IMR-90 (cell line): ENCODE measurements at places on chromosomes 16 and 17. TPM values are rescaled to one million over a fixed set of nuclear protein-coding genes. Genes with fewer than 3 reads are reported as not detected.

DNA sequence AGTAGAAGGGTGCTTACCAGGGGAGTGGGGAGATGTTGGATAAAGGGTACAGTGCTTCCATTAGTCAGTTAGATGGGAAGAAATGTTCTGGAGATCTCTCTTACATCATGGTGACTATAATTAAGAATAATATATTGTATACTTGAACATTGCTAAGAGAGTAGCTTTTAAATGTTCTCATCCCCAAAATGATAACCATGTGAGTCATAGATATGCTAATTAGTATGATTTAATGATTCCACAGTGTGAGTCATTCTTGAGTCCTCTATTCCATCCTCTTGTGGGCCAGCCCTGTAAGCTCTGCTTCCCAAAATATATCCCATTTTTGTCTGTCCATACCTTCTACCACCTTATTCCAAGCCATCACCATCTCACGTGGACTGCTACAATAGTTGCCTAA, 80.6 kb upstream of the CDH11 start:
- peak; percentile 79 for DNase-seq
- H3K4me3 ChIP-seq: no peak overlapping the region
- no peaks in the 10 kb centered on the region for H3K27me3 ChIP-seq
- H3K4me1 ChIP-seq: no peaks in the 10 kb centered on the region; the same call in 1 of the 2 replicates
- H3K36me3 ChIP-seq: no peaks in the 10 kb centered on the region
- H3K27ac ChIP-seq: no peak overlapping the region

GRCh38 chr17:7314719-7315569, at the start of gene GPS2:
Gene GPS2 (minus strand): TSS chr17:7315360. CDS start chr17:7315052, 308 bp downstream.
- peaks cover 7% of the 10 kb centered on the region for H3K4me1 ChIP-seq
- peak within 1 kb of the TSS; percentile 84 for H3K27ac ChIP-seq
- H3K4me3 ChIP-seq: peak within 1 kb of the TSS; percentile 78
- peak; percentile 71 for DNase-seq

DNA sequence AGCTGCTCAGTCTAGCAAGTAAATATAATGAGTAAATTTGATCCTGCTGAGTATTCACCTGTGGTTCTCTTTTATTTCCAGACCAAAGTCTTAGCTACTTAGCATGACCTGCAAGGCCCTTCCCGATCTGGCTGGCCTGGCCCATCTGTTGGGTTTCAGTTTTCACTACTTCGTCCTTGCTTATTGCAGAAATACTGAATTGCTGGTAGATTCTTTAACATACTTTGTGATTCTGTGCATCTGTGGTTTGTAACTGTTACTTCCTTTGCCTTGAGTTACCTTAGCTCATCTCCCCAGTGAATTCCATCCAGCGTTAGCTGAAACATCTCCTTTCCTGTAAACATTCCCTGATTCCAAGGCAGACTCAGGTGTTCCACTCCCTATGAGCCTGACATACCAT, 131.1 kb downstream of the PHKB start:
- H3K4me1 ChIP-seq: no peaks in the 10 kb centered on the region; the same call in 1 of the 2 replicates
- no peak overlapping the region for H3K4me3 ChIP-seq
- H3K27ac ChIP-seq: no peak overlapping the region
- H3K27me3 ChIP-seq: no peaks in the 10 kb centered on the region

The ALKBH5 gene
- polyA plus RNA-seq: 54.6 and 57.6 TPM in 2 replicates

GRCh38 chr16:85761861-85762260, 11.0 kb upstream of the C16orf74 start:
- H3K4me3 ChIP-seq: no peak overlapping the region
- no peaks in the 10 kb centered on the region; the same call in 1 of the 2 replicates for H3K27me3 ChIP-seq
- H3K4me1 ChIP-seq: peaks cover 7% of the 10 kb centered on the region
- H3K27ac ChIP-seq: no peak overlapping the region
- H3K36me3 ChIP-seq: no peaks in the 10 kb centered on the region

The MED9 gene
- 9.1 and 10.1 TPM in 2 replicates for polyA plus RNA-seq

The FAM171A2 gene
- 5.9 and 8.1 TPM in 2 replicates for polyA plus RNA-seq

The ATXN2L gene
- 50.2 and 58.8 TPM in 2 replicates for polyA plus RNA-seq

GRCh38 chr17:56809106-56809819, 24.5 kb downstream of the C17orf67 start:
- no peak overlapping the region for H3K27ac ChIP-seq
- no peaks in the 10 kb centered on the region for H3K27me3 ChIP-seq
- DNase-seq: no peak

- H3K36me3 ChIP-seq: no peaks in the 10 kb centered on the region
- DNase-seq: no peak
- no peak overlapping the region for H3K27ac ChIP-seq
- H3K27me3 ChIP-seq: no peaks in the 10 kb centered on the region
- H3K4me1 ChIP-seq: peaks cover 7% of the 10 kb centered on the region
Observed at GRCh38 chr17:43352579-43353331, 46.0 kb upstream of the ARL4D start.

GRCh38 chr17:43750153-43750552, 8.4 kb downstream of the SOST start:
- H3K4me1 ChIP-seq: peaks cover 6% of the 10 kb centered on the region
- H3K27ac ChIP-seq: no peak overlapping the region
- H3K36me3 ChIP-seq: no peaks in the 10 kb centered on the region

The OR4D1 gene
- polyA plus RNA-seq: not detected in 2 replicates

GRCh38 chr16:49158029-49158642, 123.5 kb downstream of the CBLN1 start:
- no peak overlapping the region for H3K4me3 ChIP-seq
- DNase-seq: peak; percentile 33
- H3K36me3 ChIP-seq: no peaks in the 10 kb centered on the region
- H3K27me3 ChIP-seq: no peaks in the 10 kb centered on the region
- H3K4me1 ChIP-seq: no peaks in the 10 kb centered on the region
- no peak overlapping the region for H3K27ac ChIP-seq

The PKD1 gene
- polyA plus RNA-seq: 97.3 and 118 TPM in 2 replicates

- H3K4me3 ChIP-seq: no peak overlapping the region
- no peaks in the 10 kb centered on the region for H3K4me1 ChIP-seq
- no peaks in the 10 kb centered on the region for H3K36me3 ChIP-seq
- no peak for DNase-seq
- peaks cover 82% of the 10 kb centered on the region for H3K27me3 ChIP-seq
- no peak overlapping the region for H3K27ac ChIP-seq
Observed at GRCh38 chr16:985646-986400, 4.3 kb downstream of the SOX8 start.

- H3K36me3 ChIP-seq: peaks cover 28% of the 10 kb centered on the region
- H3K27ac ChIP-seq: no peak overlapping the region
- peaks cover 18% of the 10 kb centered on the region for H3K4me1 ChIP-seq
- H3K4me3 ChIP-seq: no peak overlapping the region
- DNase-seq: no peak
Observed at GRCh38 chr17:17091856-17092756, 49.8 kb downstream of the MPRIP start.

DNA sequence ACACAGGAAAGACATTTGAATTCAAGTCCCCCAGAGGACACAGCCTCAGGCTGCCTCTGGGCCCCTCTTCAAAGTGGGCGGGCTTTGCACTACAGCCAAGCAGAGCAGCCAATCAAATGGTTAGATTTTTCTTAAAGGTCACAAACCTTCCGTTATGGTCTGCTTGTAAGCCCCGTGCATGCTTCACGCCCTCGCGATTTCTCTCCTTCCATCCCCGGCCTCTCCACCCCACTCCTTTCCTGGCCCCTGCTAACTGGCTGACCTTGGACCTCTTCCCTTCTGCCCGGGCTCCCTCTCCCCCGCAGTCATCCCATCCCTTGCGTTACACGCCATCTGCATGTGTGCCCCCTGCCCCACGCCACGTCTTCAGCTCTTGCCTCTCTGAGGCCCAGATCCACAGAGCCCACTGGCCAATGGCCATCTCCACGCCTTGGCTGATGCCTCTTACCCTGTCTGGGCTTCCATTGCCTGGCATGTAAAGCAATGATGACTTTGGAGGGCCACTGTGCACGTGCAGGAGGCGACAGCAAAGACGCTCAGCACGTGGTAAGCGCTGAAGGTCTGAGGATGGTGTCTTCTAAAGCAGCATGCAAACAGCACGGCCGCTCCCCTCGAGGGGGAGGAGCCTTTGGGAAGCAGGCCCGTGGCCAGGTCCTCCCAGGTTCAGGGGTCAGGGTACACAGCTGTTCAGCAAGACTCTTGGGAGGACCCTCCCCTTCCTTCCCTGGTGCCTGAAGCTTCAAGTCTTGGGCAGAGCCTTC, 86.8 kb downstream of the ZDHHC7 start:
- DNase-seq: no peak
- no peak overlapping the region for H3K27ac ChIP-seq
- H3K36me3 ChIP-seq: no peaks in the 10 kb centered on the region
- no peaks in the 10 kb centered on the region for H3K27me3 ChIP-seq
- H3K4me1 ChIP-seq: peaks cover 13% of the 10 kb centered on the region; the same call in 1 of the 2 replicates

DNA sequence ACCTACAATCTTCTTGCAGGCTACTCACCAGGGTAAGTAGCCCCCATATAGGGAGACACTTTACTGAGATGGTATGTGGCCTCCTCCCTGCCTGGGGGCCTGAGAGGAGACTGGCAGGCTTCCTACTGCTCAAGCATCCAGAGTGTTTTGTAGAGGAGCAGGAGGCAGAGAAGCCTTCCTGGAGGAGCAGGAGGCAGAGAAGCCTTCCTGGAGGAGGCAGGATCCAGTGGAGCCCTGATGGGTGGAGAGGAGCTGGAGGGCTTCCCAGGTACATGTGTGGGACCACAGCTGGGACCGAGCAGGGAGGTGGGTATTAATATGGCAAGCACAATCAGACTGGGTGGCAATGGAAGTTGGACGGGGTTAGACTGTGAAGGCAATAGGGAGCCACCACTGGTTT, 2.1 kb upstream of the ADGRG5 start:
- H3K27me3 ChIP-seq: peaks cover 45% of the 10 kb centered on the region
- H3K36me3 ChIP-seq: no peaks in the 10 kb centered on the region
- DNase-seq: no peak
- no peak overlapping the region for H3K27ac ChIP-seq
- peaks cover 6% of the 10 kb centered on the region; the same call in 1 of the 2 replicates for H3K4me1 ChIP-seq
- no peak overlapping the region for H3K4me3 ChIP-seq

DNA sequence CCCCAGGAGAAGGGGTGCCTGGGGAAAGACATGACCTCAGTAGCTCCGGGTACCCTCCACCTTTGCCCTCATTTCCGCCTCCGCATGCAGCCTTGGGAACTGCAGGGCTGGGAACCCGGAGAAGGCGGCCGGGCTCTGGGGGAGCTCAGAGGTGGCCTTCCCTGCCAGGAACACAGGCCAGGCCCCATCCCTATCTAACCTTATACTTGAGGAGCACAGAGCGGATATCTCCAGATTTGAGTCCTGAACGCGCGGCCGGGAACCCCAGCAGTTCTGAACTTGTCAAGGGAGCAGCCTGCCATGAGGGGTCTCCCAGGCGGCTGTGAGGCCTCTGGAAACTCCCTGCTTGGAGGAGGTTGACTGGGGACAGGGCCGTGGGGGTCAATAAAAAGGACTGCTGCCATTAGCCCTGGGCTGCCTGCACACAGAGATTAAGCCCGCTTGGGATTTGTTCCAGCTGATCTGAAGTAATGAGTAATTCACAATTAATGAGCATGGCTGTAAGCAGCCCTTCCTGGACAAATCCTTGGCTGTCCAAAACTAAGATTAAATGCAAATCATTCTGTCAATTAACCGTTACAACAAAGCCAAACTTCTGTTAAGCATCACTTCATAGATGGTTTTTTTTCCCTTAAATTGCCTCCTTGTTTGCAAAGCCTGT, 26.3 kb upstream of the METRNL start:
- DNase-seq: peak; percentile 30
- H3K4me3 ChIP-seq: no peak overlapping the region

GRCh38 chr17:51805765-51806164, 352.7 kb downstream of the CA10 start:
- no peak overlapping the region for H3K27ac ChIP-seq
- H3K27me3 ChIP-seq: no peaks in the 10 kb centered on the region
- H3K36me3 ChIP-seq: no peaks in the 10 kb centered on the region
- DNase-seq: no peak
- H3K4me3 ChIP-seq: no peak overlapping the region

GRCh38 chr16:67901734-67902133, 8.7 kb downstream of the PSKH1 start:
- no peak overlapping the region for H3K4me3 ChIP-seq
- peaks cover 11% of the 10 kb centered on the region for H3K36me3 ChIP-seq
- H3K27ac ChIP-seq: no peak overlapping the region
- DNase-seq: no peak

DNA sequence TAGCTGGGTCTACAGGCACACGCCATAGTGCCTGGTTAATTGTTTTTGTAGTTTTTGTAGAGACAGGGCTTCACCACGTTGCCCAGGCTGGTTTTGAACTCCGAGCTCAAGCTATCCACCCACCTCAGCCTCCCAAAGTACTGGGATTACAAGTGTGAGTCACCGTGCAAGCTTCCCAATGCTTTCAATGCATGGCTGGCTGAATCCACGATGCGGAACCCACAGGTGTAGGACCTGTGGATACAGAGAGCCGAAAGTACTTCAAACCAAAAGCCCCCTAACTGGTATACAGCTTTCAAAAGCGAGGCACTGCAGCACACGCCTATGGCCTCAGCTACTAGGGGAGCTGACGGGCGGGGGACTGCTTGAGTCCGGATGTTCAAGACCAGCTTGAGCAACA, 44.8 kb downstream of the METTL16 start:
- no peak overlapping the region for H3K27ac ChIP-seq
- peaks cover 2% of the 10 kb centered on the region; the same call in 1 of the 2 replicates for H3K4me1 ChIP-seq
- no peaks in the 10 kb centered on the region for H3K27me3 ChIP-seq
- no peak for DNase-seq

GRCh38 chr17:77002103-77003045, 134.2 kb downstream of the MGAT5B start:
- peaks cover 16% of the 10 kb centered on the region for H3K27me3 ChIP-seq
- H3K27ac ChIP-seq: no peak overlapping the region
- H3K36me3 ChIP-seq: no peaks in the 10 kb centered on the region
- no peak overlapping the region for H3K4me3 ChIP-seq
- DNase-seq: peak; percentile 75
- peaks cover 5% of the 10 kb centered on the region for H3K4me1 ChIP-seq

The NPIPB6 gene
- polyA plus RNA-seq: 0.19 and 0.22 TPM in 2 replicates

DNA sequence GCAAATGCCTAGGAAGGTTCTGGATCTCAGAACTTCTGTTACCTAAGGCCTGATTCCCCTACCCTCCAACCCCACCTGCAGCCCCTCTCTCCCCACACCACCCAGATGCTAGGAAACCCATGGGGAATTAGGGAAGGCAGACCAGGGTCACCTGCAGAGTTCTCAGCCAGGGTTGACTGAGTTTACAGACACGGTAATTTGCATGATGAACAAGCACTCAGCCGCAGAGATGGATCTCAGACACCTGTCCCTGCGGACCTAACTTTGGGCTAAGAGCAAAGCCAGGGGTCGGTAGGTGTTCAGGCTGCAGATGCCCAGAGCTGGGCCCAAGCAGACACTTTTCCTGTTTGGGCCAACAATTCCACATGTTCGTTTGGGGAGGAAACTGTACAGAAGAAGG, 2.9 kb downstream of the ABI3 start:
- no peak for DNase-seq
- H3K27me3 ChIP-seq: no peaks in the 10 kb centered on the region; the same call in 1 of the 2 replicates
- H3K4me3 ChIP-seq: no peak overlapping the region
- peaks cover 9% of the 10 kb centered on the region for H3K4me1 ChIP-seq

The TEDC2 gene
- 7.3 and 10.8 TPM in 2 replicates for polyA plus RNA-seq

DNA sequence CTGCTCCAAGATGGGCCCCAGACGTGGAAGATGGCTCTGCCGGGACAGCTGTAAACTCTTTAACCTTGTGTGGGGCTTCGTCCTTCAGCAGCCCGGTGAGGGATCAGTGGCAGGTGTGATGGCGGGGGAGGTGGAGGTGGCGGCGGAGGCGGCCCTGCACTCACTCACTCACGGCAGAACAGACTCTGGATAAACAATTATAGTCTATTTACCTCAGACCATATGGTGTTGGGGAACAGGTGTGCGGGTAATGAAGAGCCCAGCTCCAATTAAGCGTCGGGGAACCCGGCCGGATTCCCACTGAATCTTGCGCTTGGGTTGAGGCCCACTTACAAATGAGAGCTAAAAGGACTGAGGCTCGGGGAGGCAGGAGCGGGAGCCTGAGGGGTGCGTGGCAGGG, 104.3 kb upstream of the SDK2 start:
- no peak for DNase-seq
- no peak overlapping the region for H3K27ac ChIP-seq
- H3K36me3 ChIP-seq: no peaks in the 10 kb centered on the region
- H3K27me3 ChIP-seq: no peaks in the 10 kb centered on the region
